ENCODE measurements at places on chromosomes 11 and 22.

GRCh38 chr11:83951521-83951920 is 665.4 kb upstream of the CCDC90B start:
- no peak for ATAC-seq

GRCh38 chr11:14376920-14377319 is 17.9 kb upstream of the RRAS2 start:
- ATAC-seq, result no peak

DNA sequence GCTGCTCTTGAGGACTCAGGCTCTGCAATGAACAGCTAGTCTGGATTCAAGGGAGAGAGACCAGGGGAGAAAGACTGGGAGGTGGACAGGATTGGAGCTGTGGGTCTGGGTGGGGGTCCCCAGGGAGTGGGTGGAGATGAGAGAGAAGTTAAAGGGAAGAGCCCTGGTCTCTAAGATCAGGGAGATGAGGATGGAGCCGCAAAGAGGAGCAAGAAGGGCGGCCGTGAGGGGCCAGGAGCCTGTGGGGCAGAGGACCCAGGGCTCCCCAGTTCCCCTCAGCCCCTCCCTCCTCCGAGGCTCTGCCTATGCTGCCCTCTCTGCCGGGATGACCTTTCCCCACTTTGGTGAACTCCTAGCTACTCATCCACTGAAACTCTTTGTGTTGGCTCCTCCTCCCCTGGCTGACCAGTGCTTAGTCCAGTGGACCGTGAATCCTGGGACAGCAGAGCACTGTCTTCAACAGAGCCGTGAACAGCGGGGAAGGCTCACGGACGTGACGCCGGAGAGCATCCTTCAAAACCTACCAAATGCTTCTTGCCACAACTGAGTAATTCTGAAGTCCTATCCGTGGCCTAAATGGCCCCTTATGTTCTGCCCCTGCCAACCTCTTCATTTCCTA is 16.4 kb upstream of the RFPL3 start:
- no peak for ATAC-seq

GRCh38 chr11:19905280-19905853 is 192.7 kb downstream of the NAV2 start:
- no peak for ATAC-seq

DNA sequence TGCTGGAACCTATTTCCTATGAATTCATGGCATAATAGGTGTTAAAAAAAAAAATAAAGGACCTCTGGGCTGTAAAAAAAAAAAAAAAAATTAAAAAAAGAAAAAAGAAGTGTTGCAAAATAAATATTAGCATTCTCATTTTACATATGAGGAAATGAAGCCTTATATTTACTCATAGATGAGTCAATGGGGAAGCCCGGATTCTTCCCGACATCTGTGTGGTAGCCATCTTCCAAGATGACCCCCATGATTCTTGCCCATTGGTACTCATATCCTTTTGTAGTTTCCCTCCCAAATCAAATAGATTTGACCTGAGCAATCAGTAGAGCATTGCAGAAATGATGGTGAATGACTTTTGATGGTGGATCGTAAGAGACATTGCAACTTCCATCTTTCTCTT is 3.0 kb upstream of the SWAP70 start:
- no peak for ATAC-seq

DNA sequence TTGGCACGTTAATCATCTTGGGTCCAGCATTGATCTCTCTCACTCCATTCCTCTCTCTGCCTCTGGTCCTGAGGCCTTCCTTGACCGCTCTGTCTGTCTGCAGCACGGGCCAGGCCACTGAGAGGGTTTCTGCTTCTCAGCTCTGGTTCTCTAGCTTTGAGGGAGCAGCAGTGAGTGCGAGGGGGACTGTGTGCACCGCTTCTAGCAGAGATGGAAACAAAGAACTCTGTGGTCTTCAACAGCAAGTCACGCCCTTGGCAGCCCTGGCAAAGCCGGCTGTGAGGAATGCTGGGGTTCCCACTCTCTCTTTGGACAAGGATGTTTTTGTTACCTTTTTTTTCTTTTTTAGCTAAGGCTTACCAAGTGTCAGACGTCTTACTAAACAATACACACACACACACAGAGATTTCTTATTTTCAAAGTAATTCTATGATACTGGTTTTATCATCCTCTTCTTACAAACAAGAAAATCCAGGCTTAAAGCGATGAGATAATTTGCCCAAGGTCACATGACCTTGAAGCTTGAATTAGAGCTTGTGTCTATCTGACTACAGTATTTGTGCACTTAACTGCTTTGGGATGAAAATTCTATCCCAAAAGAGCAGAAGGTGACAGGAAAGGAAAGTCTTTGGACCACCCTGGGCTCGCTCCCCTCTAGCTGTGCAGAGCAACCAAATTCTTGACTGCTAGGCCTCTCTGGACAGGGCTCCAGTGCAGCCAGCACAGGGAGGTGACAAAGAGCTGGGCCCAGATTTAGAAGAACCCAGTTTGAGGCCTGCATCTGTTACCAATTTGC is 293.2 kb downstream of the NTM start:
- no peak for ATAC-seq

- ATAC-seq, result peak; percentile 8
Measured at GRCh38 chr11:19711911-19712280, 741 bp upstream of the NAV2 start.

DNA sequence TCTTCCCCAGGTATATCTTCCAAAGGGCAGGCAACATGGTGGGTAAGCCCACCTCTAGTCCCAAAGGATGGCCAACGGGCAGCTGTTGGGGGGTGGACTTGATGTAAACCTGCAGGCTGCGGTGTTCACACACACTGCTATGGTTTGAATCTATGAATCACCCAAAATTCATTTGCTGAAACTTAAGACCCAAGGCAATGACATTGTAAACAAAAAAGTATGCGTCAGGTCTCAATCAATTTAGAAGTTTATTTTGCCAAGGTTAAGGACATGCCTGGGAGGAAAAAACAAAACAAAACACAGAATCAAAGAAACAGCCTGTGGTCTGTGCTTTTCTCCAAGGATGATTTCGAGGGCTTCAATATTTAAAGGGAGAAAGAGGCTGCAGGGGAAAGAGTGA is 18.3 kb downstream of the RCN1 start:
- no peak for ATAC-seq

- no peak for ATAC-seq
Measured at GRCh38 chr11:36073411-36074203, 129.7 kb downstream of the LDLRAD3 start.

DNA sequence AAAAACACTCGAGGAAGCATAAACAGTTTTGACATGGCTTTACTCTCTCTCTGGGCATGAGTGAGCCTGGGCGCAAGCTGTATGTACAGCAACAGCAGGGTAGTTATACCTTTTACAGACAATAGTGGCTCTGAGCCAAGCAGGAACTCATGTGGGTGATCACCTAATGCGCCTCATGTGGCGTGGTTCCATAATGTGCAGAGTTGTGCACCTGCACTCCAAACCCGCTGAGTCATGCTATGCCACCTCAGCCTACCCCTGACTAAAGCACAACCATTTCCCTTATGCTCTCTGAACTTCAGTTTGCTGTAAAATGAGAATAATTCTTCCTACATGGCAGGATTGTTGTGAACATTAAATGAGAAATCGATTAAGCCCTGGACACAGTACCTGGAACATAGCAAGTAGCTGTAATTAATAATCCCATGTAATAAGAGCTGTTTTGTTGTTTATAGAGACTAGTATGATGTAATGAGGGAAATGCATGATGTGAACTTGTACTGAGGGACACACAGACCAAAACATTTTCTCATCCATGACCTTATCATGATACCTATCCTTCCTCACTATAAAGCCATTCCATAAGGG is 71.6 kb downstream of the CCDC34 start:
- no peak for ATAC-seq

GRCh38 chr11:33825854-33826560 is 51.7 kb upstream of the FBXO3 start:
- ATAC-seq, result no peak

- no peak for ATAC-seq
Measured at GRCh38 chr11:16297332-16297731, 59.0 kb downstream of the SOX6 start.

DNA sequence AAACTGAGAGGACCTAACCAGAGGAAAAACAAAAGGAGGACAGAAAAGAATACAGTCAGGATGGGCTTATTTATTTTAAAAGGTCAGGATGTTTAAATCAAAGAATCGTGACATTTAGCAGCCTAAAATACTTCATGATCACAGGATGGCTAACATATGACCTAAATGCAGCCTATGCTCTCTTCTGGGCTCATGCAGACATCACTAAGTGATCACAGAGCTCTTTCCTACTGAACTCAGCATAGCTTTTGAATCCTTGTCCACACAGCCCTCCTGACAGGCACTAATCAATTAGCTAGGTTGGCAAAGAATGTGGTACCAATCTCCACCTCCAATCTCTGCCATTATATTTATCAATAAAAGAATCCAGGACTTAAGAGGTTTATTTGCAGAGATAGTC is 60.1 kb upstream of the PHF21A start:
- ATAC-seq, result no peak

DNA sequence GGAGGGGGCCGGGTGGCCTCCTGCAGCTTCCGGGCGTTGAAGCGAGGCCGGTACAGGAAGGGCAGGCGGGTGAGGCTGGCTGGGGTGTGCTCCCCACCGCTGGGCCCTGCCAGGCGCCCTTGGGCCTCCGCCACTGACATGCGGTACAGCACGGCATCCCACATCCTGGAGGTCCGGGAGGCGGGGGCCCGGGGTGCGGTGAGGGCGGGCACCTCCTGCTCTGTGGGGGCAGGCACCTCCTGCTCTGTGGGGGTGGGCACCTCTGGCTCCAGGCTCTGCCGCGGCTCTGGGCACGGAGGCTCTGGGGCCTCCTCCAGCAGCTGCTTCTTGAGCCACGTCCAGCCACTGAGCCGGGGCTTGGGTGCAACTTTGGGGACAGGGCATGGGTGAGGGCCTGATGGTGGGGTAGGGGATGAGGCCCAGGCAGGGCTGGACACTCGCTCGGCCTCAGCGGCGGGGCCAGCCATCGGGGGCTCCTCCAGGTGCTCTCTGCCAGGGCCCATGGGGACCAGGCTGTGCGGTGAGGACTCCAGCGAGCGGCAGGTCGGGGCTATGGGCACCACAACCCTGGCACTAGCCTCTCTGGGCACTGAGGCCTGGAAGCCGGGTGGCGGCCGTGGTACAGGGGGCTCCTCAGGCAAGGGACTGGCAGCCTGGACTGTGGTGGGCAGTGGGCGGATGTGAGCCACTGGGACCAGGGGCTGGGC is 2.3 kb downstream of the PRR33 start:
- peak; percentile 79 for ATAC-seq

- no peak for ATAC-seq
Measured at GRCh38 chr11:117620086-117620485, 176.9 kb downstream of the DSCAML1 start.

- no peak for ATAC-seq
Measured at GRCh38 chr11:9219115-9219514, 46.0 kb downstream of the DENND5A start.

- no peak for ATAC-seq
Measured at GRCh38 chr22:39700565-39700964, 130.0 kb downstream of the CACNA1I start.

GRCh38 chr11:126804363-126804762 is 196.2 kb downstream of the KIRREL3 start:
- ATAC-seq, result no peak

- ATAC-seq, result no peak
Measured at GRCh38 chr11:100640646-100641045, 46.4 kb upstream of the ARHGAP42 start.

- peak; percentile 42 for ATAC-seq
Measured at GRCh38 chr11:35618497-35619115, 346 bp downstream of the FJX1 start.

DNA sequence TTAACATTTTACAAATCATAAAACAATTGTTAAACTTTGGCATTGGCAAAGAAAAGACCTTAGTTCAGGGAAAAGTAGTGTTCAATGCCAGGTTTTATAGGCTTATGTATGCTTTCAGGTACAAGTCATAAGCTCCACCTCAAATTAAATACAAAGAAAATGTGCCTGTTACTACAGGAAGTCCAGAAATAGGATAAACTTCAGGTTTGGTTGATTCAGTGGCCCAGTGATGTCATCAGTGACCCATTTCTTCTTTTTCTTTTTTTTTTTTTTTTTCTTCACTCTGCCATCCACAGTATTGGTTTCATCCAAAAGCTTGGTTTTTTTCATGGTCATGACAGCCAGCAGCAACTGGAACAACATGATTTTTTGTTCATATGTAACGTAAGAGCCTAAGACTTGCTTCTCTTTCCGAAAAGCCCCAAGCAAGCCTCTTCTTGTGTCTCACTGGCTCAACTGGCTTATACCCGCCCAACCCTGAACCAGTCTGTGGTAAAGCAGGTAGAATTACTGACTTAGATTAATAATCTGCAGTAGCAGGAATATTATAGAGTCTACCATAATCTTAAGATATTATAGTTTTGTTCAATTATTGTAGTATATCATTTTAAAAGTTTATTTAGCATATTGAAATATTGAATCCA is 46.2 kb downstream of the TTC17 start:
- ATAC-seq, result no peak

GRCh38 chr11:57325735-57326048 is 940 bp upstream of the TNKS1BP1 start:
- ATAC-seq, result no peak

GRCh38 chr11:44241851-44242250 is 68.1 kb downstream of the ALX4 start:
- ATAC-seq, result no peak

GRCh38 chr22:37379085-37379484 is 48.2 kb downstream of the ELFN2 start:
- ATAC-seq, result no peak

- ATAC-seq, result no peak
Measured at GRCh38 chr11:83255366-83255765, 30.8 kb downstream of the CCDC90B start.

DNA sequence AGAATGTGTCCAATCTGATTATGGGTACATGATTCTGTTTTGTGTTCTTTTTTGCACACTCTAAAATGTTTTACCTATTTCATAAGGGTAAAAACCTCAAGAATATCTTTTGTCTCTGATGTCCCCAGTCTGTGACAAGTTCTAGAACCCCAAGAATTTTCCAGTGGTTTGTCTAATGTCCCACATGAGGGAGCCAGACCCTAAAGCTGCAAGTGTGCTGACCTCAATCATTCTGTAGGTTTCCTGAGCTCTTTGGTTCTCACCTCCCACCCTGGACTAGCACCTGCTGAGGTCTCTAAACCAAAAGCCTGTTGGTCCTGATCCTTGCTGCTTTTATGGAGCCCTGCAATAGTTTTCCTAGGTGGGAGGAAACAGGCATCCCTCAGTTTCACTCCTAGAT is 149.8 kb upstream of the MPPED2 start:
- no peak for ATAC-seq

GRCh38 chr11:48150213-48150612 is 66.4 kb upstream of the OR4B1 start:
- no peak for ATAC-seq
